ENCODE measurements at places on chromosomes 2 and 18.

DNA sequence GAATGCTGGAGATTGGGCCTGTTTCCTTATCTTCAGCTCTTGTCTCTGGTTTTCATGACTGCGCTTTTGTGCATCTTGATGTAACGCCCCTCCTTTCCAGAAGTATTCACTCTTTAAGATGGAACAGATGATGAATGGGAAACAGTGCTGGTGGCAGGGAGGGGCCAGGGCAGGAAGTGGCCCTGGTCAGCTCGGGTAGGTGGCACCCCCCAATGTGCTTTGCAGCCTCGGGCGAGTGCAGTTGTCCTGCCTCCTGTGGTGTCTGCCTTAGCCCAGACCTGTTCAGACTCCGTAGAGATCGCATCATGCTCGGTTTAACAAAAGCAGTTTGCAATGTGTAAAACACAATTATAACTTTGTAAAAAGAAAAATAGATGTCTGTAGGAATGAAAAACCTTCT, 17.0 kb upstream of the MGAT4A start:
- DNase-seq, result no peak

- peak; percentile 75 for DNase-seq
Measured at GRCh38 chr2:217899231-217900009, 103.4 kb downstream of the TNS1 start.

GRCh38 chr2:38375696-38376345, 1.3 kb downstream of the ATL2 start:
- DNase-seq, result peak; percentile 78

DNA sequence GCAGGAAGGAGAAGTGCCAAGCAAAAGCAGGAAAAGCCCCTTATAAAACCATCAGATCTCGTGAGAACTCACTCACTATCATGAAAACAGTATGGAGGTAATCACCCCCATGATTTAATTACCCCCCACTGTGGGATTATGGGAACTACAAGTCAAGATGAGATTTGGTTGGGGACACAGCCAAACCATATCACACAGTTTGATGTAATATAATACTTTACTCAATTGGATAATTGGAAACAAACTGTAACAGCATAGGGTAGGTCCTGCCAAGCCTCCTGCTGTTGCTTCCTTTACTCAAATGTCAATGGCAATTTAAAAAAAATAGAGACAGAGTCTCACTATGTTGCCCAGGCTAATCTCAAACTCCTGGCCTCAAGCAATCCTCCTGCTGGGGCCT, 15.5 kb upstream of the METTL21A start:
- no peak for DNase-seq

DNA sequence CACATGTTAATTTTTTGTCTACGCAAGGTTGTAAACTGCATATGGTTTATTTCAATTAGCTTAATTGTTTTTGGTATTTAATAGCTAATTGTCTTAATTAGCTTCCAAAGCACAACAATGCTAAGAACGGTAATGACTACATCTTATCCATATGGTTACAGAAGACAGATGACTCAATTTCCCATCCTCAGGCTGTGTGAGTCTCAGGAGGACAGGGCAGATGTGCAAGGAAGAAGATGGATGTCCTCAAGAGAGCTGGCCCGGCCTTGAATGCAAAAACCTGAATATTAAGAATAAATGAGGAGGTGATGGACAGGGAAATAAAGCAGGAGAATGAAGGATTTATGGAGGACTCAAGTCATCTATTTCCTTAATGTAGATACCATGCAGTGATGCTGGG, 31.4 kb downstream of the SLC4A3 start:
- DNase-seq, result no peak

GRCh38 chr18:35547008-35547605, 34.4 kb upstream of the GALNT1 start:
- no peak for DNase-seq

DNA sequence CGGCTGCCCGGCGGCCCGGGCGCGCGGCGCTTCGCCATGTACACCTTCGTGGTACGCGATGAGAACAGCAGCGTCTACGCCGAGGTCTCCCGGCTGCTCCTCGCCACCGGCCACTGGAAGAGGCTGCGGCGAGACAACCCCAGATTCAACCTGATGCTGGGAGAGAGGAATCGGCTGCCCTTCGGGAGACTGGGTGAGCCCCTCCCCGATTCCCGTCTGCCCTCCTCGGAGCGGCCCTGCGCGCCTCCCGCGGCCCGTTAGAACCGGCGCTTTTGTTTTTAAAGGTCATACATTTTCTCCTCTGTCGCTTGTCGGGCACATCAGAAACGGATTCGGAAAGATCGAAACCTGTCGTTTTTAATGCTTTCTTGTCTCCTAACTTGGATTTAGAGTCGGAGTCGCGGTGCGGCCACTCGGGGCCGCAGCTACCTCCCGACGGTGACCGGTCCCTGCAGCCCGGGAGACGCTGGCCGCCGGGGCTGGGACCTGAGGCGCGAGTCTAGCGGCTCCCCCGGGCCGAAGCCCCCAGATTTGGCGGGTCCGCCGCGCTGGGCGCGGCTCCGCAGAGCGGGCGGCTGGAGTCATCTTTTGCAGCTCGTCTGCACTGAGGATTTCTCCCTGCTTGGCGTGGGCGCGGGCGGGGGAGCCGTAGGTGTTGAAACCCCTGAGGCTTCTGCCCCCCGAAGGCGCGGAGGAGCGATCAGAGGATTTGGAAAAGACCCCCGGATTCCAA, 519 bp downstream of the TTL start:
- DNase-seq, result no peak

GRCh38 chr18:79964330-79965118, at the start of gene HSBP1L1:
Gene HSBP1L1, plus strand, starts transcription at chr18:79964643. Its CDS starts 93 bp downstream, at chr18:79964736.
- DNase-seq, result peak; percentile 89

GRCh38 chr18:26159353-26159752, 25.7 kb downstream of the PSMA8 start:
- DNase-seq, result no peak

DNA sequence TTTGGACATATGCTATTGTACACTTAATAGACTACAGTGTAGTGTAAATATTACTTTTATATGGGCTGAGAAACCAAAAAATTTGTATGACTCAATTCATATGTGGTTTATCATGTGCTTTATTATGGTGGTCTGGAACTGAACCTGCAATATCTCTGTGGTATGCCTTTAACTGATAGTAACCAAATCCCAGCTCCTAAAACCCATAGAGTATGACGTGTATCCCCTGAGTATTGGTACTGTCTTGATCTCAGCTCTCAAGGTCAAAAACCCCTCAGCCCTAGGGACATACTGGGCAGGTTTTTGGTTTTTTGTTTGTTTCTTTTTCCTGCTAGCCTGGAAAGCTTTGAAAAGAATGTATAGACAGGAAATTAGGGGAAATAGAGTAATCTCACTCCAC, 42.2 kb upstream of the ARHGAP15 start:
- DNase-seq, result no peak

DNA sequence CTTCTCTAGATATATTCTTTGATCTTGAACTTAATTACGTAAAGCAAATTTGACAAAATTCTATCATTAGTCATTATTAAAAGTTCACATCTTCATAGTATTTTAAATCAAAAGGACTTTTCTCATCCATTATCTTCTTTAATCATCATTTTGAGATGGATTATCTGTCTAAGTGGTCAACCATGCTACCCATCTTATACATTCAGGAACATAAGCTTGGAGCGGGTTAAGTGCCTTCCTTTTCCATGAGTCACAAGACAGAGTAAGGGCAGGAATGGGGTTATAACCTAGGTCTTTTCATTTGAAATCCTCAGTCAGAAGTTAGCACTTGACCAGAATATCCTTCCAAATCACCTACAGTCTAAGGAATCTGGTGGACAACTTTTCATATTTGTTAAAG, 297.1 kb downstream of the TCF4 start:
- no peak for DNase-seq

DNA sequence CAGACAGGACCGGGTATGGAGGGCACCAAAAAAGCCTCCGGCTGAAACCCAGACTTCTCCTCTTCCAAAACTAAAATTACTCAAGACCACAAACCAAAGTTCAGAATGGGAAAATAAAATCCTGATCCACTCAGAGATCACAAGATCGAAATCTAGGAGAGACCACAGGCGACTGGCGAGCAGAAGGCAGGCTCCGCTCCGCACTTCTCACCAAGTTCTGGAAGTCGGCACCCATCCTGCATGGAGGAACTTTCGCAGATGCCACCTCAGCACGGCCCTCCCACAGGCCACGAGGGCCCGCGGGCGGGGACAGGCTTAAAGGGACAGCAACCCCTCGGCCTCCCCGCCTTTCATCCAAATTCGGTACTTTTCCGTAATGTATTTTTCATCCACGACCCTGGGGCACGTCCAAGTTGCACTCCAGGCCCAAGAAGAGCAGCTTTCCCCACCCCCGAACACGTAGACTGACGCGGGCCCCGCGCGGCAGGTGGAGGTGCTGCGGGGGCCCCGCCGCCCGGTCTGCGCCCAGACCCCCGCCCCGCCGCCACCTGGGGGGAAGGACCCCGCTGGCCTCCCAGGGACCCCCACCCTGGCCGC, 43.7 kb downstream of the HDLBP start:
- peak; percentile 80 for DNase-seq

DNA sequence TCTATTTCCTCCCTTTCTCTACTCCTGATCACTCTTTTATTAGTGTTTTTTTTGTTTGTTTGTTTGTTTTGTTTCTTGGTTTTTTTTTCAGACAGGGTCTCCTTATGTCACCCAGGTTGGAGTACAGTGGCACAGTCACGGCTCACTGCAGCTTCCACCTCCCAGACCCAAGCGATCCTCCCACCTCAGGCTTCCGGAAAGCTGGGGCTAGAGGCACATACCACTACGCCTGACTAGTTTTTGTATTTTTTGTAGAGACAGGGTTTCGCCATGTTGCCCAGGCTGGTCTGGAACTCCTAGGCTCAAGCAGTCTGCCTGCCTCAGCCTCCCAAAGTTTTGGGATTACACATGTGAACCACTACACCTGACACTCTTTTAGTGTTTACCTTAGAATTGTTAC, 122.3 kb downstream of the ATL2 start:
- no peak for DNase-seq

DNA sequence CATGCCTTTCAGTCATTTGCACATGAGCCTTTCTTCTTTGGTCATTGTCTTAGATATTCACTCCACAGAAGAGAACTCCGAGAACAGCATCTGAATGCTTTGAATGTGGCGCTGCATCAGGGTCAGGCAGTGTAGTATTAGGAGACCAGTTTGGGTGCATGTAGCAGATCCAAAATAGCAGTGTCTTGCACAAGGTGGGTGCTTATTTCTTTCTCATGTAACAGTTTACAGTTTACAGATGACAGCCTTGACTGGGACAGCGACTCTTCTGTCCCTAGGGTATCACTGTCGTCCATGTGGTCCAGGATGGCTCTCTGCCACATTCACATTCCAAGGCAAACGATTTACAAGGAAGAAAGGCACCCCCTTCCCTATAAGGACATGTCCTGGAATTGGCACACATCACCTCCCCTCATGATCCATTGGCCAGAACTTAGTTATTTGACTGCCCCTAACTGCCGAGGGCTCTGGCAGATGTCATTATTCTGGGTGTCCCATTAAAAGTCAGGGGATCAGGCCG, 101.0 kb downstream of the STPG4 start:
- DNase-seq, result no peak

DNA sequence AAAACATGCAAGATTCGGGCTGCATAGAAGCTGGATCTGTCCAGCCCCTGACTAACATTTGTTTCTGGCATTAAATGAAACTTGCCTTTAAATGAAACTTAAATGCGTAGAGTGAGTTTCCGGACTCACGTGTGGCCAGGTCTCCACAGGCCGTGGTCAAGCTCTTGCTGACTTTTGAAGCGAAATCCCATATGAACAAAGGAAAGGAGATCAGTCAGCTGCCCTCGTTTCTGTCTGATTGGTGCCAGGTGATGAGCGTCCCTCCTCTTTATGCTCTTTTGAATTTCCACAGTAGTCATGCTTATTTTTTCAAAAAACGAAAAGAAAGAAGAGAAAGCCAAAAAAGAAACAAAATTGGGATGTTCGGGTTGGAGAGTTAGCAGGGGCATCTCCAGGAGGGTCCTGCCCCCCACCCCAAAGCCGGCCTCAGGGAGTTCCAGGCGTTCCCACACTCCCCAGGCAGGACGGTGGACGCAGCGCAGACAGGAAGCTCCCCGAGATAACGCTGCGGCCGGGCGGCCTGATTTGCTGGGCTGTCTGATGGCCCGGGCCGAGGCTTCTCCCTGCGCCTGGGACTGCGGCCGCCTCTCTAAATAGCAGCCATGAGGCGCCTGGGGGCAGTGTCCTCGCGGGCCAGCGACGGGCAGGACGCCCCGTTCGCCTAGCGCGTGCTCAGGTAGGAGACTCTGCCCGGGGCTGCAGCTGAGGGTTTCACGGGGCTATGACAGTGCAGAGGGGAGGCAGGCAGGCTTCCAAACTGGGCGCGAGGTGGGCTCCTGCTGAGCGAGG, at the start of gene COLEC11:
Gene COLEC11, plus strand, starts transcription at position 620 of the 789 bp plus-strand sequence. CDS start 9,229 bp downstream, outside the sequence.
- DNase-seq, result no peak

DNA sequence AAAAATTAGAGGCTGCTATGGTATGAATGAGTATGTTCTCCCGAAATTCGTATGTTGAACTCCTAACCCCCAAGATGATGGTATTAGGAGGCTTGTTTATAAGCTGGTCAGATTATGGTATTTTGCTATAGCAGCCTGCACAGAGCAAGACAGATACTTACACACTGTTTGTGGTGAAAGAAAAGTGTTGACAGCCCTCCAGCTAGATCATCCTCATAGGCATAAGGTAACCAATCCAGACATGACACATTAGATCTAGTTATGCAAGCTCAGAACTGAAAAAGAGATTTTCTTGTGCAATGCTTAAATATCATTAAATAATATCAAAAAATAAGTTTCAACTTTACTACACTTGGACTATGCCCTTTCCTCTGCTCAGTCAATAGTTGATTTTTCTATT, 107.1 kb downstream of the ABCA12 start:
- no peak for DNase-seq

DNA sequence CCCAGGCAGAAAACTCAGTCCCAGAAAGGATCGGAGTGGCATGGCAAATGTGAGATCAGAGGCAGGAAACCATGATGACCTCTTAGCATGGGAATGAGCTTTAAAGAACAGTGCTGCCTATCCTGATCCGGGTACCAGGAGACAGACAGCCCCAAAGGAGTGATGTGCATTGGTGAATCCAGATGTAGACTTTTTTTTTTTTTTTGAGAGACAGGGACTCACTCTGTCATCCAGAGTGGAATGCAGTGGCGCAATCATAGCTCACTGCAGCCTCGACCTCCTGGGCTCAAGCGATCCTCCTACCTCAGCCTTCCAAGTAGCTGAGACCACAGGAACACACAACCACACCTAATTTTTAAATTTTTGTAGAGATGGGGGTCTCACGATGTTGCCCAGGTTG, 122.7 kb downstream of the VAPA start:
- no peak for DNase-seq

GRCh38 chr2:108927936-108928659, 60.9 kb downstream of the EDAR start:
- peak; percentile 64 for DNase-seq

Data from HAP-1 (cell line).